ENCODE measurements at places on chromosomes 7 and 10.

GRCh38 chr10:114859222-114859621 is 37.6 kb downstream of the FHIP2A start:
- DNase-seq = no peak

GRCh38 chr7:40305229-40305628 is 170.4 kb downstream of the SUGCT start:
- no peak for DNase-seq

- DNase-seq = peak; percentile 72
Observed at GRCh38 chr10:100872034-100872791, 40.5 kb upstream of the SLF2 start.

DNA sequence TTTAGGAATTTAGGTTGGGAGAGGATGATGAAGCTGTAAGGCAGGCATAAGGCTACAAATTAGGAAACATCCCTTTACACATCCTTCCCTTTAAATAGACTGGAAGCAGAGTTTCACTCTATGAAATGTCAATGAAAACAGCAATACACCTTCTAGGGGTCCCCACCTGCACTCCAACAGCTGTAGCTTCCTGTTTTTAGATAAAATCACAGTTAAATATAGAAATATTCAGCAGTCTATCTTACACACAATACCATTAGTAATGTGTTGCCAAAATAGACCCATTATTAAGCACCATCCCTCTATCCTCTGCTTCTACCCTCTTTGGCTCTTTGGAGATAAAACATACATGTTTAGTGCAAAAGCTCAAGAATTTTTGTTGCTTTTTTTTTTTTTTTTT is 237.4 kb downstream of the PCLO start:
- DNase-seq = no peak

DNA sequence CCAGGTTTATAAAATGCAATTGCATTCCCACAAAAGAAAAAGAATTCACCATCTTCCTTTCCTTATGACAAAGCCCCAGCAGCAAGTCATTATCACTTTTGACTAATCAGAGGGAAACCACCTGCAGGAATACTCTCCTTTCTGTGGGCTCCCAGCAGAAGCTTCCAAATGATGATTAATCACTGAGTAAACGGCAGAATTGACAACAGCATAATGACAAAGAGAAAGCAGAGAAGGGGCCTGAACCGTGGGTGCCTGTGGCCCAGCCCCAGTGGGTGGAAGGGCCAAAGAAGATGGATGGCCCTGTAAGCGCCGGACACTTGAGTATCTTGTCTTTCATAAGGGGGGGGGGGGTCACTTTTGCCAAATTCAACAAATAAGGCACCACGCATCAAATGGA is 152.4 kb upstream of the NRBF2 start:
- no peak for DNase-seq

- DNase-seq = no peak
Observed at GRCh38 chr10:110918643-110919348, at the start of gene BBIP1. Gene BBIP1, minus strand, starts transcription at chr10:110919180. Its CDS starts 1,023 bp downstream, at chr10:110918157.

Data from brain (organoid and tissue), 16 donors.